Kidney (tissue), 22 donors: ENCODE measurements at places on chromosomes 7 and 10. TPM values are rescaled to one million over a fixed set of nuclear protein-coding genes. Genes with fewer than 3 reads are reported as not detected.

- DNase-seq: no peak
Observed at GRCh38 chr10:98384531-98385133, 30.4 kb downstream of the PYROXD2 start.

DNA sequence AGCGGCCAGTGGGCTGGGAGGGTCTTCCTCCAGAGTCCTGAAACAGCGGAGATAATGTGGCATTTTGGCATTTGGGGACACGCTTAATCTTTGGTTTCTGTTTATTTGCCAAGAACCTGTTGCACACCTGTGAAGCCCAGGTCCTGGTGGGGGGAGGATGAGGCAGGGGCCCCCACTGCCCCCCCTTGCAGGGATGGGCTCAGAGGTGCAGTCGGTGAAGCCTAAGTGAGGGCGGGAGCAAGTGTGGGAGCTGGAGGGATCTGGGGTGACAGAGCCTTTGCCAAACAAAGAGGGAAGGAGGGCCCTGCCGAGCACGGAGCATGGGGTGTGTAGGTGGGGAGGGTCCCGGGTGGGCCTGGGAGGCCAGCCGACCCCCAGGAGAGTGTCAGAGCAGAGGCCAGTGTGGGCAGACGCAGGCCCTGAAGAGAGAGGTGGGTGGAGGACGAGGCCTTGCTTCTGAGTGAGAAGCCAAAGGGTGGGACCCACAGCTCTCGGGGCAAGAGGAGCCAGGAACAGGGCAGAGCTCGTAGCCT lies 62.1 kb upstream of the ADGRA1 start:
- no peak for DNase-seq

DNA sequence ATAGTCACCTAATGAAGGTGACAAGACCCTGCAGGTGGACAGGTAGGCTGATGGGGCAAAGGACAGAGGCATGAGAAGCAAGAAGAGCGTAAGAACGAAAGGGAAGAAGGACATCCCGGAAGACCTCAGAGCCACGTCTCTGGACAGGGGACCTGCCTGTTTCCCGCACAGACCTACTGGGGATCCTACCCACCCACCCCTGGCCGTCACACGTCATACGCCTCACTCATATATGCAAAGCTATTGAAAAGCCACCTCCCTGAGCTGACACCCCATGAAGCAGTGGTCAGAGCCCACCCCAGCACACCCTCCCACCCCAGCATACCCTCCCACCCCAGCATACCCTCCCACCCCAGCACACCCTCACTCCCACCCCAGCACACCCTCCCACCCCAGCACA lies 140.6 kb downstream of the GRID1 start:
- peak; percentile 43 for DNase-seq

DNA sequence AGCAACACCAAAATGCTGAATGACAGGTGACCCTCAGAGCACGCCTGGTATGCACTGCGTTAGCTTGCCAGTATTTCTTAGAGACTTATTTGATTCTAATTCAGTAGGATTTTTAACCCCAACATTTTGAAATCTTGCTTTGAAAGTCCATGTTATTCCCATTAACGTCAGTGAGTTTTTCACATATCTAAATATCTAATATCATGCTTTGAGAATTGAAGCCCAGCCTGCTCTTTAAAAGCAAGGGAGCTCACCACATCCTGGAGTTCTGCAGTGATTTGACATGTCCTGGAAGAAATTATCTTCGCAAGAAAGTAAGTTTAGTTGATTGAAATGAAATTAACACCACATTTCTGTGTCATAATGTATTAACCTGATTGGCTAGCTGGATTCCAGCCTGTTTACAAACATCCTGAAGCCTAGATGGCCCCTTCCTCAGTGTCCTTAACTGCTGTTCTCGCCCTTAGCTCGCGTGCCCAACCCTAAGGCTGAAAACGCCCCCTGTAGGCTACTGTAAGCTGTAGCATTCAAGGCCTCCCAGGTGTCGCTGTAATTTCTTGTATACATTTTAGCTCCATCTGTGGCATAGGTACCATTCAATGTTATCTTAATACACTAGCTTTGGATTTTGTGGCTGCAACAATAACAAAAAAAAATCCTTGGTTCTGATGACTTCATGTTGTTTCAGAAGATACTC lies 191.5 kb downstream of the MGMT start:
- no peak for DNase-seq

DNA sequence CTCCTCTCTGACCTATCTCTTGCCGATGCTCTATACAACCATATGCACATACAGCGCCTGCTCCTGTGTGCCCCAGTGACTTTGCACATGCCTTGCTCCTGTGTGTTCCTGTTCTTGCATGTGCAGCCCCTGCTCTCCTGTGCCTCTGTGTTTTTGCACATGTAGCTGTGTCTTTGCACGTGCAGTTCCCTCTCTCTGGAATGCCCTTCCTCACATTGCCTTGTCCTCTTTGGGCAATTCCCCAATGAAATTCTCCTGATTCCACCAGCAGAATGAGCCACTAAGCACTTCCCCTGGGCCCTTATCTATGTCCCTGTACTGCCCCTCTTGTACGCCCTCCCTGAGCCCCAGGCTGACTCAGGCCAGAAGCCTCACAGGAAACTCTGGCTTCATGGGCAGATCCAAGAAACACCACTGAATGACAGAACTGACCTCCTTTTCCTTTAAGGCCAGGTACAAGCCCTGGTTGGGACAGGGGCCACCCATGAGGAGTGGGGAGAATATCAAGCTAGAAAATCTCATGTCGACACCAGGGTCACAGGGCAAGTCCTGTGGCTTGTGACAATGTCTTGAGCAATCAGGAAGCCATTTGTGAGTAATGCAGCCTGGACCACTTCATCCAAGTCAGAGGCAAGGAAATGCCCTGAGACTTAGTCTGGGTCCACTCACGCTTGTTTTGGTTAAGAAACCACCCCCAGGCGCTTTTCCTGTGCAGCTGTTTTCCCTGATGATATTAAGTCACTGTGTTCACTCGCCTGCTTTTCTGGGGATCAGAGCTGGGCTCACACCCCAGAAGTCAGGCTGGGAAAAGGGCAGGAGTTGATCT lies 1.9 kb upstream of the ARHGAP22 start:
- DNase-seq: no peak

The CXCL12 gene
- polyA plus RNA-seq: 111 TPM

The MPP7 gene
- 6.8 TPM for polyA plus RNA-seq

DNA sequence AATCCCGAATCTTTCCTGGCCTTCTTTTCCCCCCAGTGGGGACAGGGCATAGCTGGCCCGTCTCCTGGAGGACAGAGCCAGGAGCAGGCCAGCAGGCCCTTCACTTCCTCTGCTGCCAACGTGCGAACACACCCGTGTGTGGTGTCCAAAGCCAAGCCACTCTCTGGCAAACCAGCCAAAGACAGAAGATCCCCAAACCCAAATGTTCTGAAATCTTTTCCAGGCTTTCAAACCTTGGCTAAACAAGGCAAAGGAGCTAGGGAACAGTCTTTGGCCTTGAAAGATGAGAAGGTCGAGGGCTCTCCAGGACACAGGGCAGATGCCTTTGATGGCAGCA lies 63.0 kb downstream of the PROSER2 start:
- DNase-seq: no peak

GRCh38 chr10:62734781-62735463 lies 69.6 kb upstream of the ADO start:
- DNase-seq: no peak

The OR2A5 gene
- polyA plus RNA-seq: not detected

The MOSPD3 gene
- polyA plus RNA-seq: 30.6 TPM

DNA sequence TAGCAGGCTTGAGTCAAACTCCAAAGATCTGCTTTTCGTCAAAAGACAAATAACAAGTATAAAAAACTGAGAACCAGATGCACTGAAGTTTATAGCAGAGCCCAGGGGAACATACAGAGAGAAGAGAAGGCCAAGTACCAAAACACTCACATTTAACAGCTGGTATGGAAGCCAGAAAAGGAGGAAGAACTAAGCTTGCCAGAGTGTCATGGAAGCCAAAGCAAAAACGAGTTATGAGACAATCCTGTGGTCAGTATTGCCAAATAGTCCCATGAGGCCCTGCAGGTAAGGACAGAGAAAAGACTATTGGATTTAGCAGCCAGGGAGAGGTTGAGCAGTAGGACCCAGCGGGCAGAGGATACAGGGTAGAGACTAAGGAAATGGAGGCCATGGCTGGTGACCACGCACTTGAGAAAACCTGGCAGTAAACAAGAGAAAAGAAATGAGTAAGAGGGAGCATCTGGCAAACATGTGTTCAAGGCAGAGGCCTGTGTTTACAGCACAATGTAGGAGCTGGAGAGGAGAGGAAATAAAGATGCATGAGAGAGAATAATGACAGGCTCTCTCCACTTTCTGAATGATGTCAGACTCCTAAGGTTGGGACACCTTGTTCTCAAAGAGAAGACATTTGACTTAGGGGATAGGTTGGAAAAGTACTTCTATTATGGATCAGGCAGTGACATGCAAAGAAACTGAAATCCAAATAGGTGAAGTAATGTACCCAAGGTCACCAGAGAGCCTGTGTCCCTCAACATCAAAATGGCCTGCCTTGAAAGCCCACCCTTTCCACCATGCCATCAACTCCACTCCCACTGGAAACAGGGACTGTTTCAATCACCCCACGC lies 9.1 kb downstream of the CREB3L2 start:
- peak; percentile 45 for DNase-seq

GRCh38 chr7:98418636-98419315 lies 17.9 kb upstream of the BAIAP2L1 start:
- no peak for DNase-seq

DNA sequence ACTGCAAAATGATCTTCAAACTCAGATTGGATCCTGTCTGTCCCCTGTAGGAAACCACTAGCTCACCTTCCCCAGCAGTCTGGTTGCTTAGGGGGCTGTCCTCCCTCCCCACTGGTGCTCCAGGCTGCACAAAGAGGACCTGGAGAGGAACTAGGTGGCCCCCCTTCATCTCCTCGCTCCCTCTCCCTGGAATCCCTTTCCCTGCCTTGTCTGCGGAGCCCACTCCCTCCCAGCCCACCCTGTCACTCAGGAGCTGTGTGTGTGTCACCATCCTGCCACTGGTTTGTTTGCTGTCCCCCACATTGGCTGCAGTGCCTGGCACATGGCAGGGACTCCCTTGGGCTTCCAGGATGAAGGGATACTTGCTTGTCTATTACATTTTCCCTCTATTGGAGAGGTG lies 35.5 kb upstream of the ZMIZ2 start:
- DNase-seq: no peak

DNA sequence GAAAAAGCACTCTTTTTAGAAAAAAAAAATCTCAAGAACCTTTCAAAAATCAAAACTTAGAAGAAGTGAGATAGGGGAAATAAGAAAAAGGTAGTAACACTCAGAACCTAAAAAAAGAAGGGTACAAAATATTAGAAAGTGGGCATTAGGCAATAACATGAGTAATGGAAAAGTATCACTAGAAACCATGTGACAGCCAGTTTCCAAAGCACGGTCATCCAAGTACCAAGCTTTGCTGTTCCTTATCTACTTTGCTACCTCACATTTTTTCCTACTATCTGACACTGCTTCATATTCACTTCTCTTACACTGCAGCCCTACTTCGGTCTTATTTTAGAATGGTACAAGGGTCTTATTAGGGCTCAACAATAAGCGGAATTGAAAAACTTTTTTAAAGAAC lies 30.3 kb downstream of the IMMP2L start:
- no peak for DNase-seq

GRCh38 chr10:75733135-75733890 lies 301.9 kb downstream of the LRMDA start:
- DNase-seq: no peak
